Retina (tissue), 1 donor: ENCODE measurements at places on chromosomes 12 and 14.

DNA sequence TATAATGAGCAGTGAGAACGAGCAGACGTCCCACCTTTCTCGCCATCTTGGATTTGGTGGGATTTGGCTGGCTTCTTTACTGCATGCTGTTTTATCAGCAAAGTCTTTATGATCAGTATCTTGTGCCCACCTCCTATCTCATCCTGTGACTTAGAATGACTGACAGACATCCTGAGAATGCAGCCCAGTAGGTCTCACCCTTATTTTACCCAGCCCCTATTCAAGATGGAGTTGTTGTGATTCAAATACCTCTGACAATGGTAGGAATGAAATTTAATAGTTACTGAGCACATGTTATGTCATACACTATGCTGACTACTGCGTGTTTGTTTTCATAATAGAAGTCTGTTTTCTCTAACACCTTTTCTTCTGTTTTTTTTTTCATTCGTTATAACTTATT lies 1.9 kb downstream of the TMTC3 start:
- DNase-seq: no peak

GRCh38 chr14:104721505-104722431 lies 2.3 kb upstream of the ADSS1 start:
- no peak for DNase-seq

GRCh38 chr14:106788534-106788933 lies 1262.2 kb downstream of the TMEM121 start:
- no peak for DNase-seq

DNA sequence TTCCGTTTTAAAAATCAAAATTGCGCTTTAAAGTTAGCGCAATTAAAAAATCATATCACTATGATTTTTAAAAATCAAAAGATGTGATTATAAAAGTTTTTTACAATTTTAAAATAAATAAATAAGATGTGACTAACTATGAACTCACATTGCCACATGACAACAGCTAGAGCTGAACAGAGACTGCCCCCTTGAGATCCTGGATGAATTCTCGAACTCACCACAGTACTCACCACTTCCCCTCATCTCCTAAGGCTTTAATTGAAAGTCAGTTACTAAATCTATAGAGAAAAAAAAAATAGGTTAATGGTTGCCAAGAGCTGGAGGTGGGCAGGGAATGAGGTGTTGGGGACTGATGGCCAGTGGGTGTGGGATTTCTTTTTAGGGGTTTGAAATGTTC lies 384.2 kb downstream of the ZFP36L1 start:
- no peak for DNase-seq

DNA sequence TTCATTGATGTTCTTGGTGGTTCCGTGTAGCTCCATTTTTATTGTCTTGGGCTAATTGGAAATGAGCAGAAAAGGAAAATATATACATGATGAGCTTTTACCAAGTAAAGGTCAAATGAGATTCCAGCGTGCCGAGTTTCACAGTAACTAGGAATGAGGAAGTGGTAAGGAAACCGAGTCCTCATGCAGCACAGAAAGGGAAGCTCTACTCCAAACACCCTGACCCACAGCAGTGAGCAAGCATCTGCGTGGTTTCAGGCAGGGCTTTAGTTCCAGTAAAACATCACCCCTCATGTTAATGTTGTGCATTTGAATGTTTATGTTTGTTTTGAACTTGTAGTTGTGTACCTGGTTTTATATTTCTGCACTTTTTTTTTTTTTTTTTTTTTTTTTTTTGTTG lies 208.0 kb downstream of the SLC41A2 start:
- DNase-seq: no peak

DNA sequence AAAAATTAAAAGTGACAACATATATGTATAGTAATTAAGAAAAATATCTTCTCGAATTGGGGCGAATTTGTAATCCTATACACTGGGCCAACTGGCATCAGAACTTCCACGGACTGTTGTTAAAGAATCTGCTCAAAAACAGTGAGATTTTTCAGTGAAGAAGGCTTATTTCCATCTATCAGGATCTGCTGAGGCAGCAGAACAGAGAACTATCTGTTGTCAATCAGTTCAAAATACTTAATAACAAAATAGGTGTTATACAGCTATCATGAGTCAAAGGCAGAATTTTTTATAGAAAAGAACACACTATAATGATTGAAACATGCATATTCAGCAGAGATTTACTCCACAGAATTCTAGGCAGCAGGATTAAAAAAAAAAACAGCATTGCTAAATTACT lies 41.9 kb downstream of the IFNG-AS1 start:
- DNase-seq: no peak

DNA sequence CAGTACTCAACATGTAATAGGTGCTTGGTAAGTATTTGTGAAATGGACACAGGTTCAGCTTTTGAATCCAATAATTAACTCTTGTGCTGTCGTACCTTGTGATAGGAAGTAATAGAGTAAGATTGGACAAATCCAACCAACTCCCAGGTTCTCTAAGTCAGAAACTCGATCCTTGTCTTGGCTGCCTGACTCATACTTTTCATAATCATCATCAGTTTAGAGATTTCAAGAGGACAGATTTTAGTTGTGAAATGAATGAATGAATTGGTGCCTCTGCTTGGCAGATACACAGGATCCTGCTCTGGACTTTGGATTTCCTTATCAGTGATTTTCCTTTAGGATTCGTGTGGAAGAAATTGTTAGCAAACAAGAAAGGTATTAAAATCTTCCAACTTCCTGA lies 1145.2 kb downstream of the AACS start:
- no peak for DNase-seq

DNA sequence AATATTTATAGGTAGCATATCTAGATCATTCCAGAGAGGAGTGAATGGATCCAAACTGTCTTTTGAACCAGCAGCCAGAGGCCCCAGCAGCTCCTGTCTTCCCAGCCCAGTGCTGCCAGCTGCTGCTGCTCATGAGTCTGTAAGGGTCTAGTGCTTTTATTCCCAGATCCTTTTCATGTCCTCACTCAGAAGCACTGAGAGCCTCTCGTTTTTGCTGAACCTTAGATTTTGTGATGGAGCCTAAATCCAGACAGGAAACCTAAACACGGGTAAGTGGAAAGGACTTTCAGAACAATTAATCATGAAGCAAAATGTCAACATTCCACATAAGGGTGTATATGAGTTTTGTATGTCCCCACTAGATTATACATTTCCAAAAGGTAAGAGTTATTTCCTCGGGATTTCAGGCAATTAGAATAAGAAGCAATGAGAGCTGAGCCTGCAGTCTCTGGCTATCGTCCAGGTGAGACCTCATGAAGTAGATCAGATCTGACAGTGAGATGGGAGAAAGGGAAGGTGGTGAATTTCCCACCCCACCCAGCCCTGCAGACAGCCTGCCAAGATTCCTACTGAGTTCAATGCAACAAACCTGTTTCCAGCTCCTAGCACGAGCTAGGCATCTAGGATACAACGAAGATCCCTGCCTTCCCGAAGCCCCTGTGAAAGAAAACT lies 84.4 kb downstream of the NINJ2 start:
- DNase-seq: no peak

GRCh38 chr12:125189015-125189414 lies 123.8 kb downstream of the AACS start:
- peak; percentile 42 for DNase-seq

DNA sequence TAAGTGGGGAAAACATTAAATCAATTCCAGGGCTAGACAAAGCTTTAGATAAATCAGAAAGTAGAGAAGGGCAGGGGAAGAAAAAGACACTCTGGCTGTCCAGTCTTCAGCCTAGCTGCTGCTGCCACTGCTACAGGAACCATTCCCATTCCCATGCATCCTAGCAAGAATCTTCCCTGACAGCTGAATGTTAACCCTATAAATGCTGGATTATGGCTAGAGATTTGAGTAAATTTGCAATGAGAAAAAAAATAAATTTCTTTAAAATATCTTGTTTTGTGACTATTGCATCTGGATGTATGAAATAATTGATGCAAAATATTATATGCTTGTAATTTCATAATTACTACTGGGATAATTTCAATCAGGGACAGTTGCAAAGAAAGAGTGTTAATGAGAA lies 15.0 kb upstream of the CDKN3 start:
- no peak for DNase-seq

GRCh38 chr14:106564058-106564643 lies 1037.8 kb downstream of the TMEM121 start:
- DNase-seq: no peak
